ENCODE measurements at places on chromosomes 5 and 9.

- DNase-seq, result no peak
Measured at GRCh38 chr5:141697586-141697985, 15.6 kb upstream of the ARAP3 start.

GRCh38 chr9:114282507-114282906, 40.4 kb upstream of the ORM1 start:
- DNase-seq, result no peak

GRCh38 chr5:32711681-32712480, 760 bp downstream of the NPR3 start:
- no peak for DNase-seq

DNA sequence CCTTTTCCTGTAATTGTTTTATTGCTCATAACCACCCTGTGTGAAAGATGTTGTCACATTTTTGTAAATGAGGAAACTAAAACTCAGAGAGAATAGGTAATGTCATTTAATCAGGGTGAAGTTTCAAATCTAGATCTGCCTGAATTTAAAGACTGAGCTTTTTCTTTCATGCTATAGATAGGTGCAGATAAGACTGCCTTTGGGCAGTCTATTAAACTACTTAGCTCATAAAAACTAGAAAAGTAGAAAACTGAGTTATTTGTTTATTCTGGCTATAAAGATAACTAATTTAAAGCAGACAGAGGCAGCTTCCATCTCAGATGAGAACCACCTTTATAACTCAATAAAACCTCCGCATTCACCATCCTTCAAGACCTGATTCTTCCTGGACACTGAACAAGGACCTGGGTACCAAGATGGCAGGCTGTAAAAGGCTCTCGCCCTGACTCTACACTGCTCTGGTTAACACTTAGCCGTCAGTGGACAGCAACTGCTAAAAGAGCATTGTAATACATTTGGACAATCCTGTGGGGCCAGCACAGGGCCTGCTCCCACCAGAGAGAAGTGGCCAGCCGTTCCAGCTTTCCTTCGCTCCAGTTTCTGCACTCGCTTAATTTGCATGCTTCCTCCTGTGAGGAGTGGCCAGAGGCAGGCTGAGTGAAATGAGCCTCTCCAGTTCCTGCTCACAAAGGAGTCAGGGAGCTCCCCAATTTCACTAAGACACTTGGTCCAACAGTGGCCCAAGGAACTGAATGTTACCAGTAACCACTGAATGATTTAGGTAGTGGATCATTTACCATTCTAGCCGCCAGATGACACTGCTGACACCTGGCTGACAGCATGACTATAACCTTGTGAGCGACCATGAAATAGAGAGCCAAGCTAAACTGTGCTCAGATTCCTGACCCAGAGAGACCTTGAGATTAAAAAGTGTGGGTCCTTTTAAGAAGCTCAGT, 566.4 kb downstream of the EFNA5 start:
- no peak for DNase-seq

DNA sequence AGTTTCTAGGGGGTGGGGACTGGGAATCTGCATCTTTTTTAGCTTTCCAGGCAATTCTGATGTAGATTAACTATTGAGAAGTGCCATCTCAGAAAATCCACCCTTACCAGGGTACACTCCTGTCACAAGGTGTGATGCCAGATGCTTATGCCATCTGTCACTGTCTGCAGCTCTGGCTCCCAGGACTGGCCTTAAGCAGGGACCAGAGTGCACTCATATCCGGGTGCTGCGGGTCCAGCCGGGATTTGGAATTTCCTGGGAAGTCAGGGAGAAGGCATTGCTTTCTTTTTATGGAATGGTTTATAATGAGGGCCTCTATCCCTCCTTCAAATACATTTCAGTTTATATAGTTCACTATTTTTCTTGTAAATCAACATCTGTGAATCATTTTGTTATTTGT, 92.6 kb downstream of the TMEM174 start:
- no peak for DNase-seq

- no peak for DNase-seq
Measured at GRCh38 chr5:145978708-145979107, 42.3 kb downstream of the SH3RF2 start.

- no peak for DNase-seq
Measured at GRCh38 chr9:7115606-7116005, 357.8 kb downstream of the KDM4C start.

DNA sequence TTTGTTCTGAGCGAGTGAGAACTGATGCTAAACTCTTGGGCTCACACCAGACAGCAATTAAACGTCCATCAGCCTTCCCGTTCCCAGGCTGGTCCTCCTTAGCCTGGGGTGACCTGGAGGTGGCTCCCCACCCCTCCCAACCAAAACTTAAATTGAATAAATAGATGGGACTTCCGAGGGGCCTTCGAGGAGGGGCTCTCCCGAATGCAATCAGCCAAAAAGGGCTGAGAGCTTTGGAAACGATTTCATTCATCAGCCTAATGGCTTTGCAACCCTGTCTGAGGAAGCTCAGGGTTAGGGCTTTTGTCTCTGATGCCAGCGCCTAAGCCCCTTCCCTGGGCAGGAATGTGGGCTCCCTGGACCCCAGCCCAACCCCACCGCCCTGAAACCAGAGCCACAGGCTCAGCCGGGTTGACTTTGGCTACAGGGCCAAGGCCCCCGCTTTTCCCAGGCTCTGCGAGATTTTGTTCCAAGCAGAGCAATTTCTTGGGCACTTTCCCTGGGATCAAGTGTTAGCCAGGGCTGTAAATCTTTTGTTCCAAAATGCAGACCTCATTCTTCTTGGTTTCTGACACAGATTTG, 29.2 kb downstream of the LHX3 start:
- DNase-seq, result no peak

GRCh38 chr5:33120671-33121070, 320.1 kb upstream of the TARS1 start:
- DNase-seq, result no peak

- DNase-seq, result no peak
Measured at GRCh38 chr9:89109666-89110065, 69.0 kb downstream of the SHC3 start.

DNA sequence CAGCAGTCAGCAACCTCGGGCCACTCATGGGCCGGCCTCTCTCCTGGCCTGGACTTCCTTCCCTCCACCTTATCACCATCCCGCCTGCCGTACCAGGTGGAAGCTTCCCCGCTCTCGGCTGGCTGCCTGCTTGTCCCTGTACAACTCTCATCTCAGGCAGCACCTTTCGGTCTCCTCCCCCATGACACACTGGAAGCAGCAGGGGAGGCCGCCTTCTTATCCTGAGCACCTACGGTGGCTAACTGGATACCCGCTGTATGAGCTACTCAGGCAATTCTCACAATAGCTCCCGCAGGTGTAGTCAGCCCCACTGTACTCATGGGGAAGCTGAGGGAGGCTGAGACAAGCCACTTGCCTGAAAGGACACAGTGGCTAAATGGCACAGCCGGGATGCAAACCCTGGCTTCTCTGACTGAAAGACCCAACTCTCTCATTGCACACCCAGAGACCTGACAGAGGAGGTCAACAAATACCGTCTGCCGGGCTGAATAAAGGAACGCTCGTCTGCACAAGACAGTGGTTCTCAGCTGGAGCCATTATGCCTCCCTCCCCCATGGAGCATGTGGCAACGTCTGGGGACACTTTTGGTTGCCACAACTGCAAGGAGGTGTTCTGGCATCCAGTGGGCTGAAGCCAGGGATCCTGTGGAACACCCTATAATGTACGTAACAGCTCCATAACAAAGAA, 9.6 kb downstream of the STK10 start:
- DNase-seq, result no peak

GRCh38 chr5:179824745-179825112, 4.0 kb downstream of the SQSTM1 start:
- no peak for DNase-seq

DNA sequence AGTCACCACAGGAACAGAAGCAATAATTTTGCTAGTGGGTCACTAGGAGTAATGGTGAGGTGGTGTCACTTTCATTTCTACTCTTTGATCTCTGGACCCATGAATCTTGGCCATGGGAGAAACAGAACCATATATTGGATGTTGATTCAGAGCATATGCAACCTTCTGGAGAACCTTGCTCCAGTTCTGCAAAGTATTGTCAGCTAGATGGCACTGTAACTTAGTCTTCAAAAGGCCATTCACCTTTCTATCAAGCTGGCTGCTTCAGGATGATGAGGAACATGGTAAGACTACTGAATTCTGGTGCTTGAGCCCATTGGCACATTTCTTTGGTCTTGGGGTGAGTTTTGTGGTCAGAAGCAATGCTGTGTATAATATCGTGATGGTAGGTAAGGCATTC, 129.1 kb upstream of the FBN2 start:
- no peak for DNase-seq

DNA sequence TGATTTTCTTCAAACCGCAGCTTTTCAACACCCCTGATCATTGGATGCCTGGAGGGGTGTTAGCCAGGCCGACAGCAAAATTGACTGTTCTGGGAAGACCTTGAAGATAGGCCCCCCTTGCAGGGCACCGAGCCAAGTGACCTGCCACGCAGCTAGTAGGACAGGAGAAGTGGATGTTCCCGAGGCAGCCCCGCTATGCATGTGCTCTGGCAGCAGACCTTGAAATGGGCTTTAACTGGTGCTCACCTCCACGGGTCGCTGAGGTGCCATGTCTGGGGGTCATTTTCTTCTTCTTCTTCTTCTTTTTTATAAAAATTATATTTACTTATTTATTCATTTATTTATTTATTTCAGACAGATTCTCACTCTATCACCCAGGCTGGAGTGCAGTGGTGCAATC, 12.6 kb downstream of the FGF18 start:
- DNase-seq, result no peak

DNA sequence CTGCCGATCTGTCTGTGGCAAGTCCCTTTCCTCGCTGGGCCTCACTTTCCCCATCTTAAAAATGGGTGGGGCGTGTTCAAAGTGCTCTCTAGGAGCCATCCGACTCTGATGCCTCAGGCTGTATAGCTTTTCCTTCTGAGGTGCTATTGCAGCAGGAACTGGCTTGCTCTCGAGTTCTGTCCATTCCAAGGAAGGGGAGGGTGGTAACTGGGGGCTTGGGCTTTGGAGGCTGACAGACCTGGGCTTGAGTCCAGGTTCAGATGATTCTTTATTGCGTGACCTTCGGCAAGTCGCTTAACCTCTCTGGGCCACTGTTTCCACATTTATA, 139.5 kb downstream of the RGS3 start:
- DNase-seq, result no peak

DNA sequence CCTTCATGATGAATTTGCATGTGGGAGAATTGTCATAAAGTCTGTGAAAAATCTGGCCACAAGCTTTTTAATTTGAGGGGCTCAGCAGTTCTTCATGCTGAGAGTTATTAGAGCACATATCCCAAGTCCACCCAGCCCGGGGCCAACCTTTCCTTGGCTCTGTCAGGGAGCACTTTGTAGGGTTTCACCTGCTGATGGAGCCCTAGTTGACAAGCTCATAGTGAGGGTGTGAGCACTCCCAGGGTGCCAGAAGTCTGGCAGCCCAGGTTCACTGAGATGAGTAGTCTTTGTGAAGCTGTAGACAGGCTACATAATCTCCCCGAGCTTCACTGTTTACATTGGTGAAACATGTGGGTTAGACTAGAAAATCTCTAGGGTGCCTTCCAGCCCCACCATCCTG, 97.2 kb upstream of the NREP start:
- no peak for DNase-seq

DNA sequence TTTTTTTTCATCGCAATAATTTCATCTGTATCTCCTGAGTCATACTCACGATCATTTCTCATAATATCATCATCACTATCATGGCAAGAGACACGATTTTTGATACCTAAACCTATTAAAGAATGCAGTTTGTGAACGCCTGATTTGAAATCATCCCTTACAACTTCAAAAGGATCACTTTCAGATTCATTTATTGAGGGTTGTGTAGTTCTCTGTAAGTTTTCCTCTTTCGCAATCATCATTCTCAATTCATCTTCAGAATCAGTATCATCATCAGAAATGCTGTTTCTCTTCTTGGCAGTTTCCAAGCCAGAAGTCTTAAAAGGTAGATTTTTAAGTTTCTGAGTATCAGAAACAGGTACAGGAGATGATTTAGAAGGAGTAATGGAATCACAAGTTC, 9.7 kb downstream of the NOL8 start:
- DNase-seq, result no peak

GRCh38 chr5:135213466-135214239, 179.6 kb upstream of the PITX1 start:
- no peak for DNase-seq

DNA sequence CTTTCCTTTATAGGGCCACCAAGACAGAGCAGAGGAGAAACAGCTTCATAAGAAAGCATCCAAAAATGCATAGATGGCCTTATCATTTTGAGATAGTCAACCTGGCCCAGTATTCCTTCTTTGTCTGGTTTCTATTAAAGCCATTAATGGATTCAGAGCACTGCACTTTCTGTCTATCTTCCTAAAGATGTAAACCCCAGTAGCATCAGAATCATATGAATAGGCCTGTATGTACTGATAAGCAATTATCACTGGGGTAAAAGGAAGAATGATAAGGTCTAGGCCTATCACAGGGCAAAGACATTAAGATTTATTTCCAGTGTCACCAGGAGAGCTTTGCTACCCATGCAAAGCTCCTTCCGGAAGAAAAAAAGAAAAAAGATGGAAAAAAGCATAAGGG, 432.5 kb upstream of the C9orf72 start:
- DNase-seq, result no peak

DNA sequence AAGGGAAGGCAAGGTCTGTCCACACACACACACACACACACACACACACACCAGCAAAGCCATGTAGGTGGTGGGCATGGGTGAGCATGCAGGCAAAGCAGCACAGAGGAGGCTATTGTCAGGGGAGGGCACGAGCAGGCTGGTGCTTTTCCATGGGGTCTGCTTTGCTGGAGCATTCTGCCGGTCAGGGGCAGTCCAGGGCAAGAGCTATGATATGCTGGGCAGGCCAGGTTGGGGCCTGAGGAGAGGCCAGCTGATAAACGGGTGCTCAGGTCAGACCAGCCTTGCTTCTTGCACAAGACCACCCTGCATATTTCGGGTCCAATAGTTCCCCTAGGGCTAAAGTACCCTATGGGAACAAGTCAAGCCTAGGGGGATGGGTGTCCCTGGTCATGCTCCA, 253.9 kb upstream of the DMAC1 start:
- DNase-seq, result no peak

DNA sequence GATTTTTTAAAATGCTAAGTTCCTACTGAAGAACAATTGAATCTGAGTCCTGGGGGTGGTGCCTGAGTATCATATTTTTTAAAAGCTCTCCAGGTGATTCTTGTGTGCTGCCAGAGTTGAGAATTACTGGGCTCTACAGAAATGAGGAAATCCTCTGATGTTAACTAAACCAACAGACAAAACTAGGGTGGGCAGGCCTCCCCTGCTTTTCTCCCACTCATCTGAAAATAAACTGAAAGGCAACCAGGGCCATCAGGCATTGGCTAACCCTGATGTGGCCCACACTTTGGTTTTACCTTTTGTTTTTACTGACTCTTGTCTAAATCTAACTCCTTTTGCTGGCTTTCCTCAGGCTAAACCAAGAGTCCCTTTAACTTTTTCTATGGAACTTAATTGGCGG, 13.3 kb upstream of the CTNNA1 start:
- no peak for DNase-seq

- no peak for DNase-seq
Measured at GRCh38 chr5:80357671-80358070, 37.9 kb downstream of the SPZ1 start.
